Activated CD8-positive, alpha-beta memory T cell treated with anti-CD3 and anti-CD28 coated beads for 1 hour (primary cell): ENCODE measurements at places on chromosomes 7 and 10.

DNA sequence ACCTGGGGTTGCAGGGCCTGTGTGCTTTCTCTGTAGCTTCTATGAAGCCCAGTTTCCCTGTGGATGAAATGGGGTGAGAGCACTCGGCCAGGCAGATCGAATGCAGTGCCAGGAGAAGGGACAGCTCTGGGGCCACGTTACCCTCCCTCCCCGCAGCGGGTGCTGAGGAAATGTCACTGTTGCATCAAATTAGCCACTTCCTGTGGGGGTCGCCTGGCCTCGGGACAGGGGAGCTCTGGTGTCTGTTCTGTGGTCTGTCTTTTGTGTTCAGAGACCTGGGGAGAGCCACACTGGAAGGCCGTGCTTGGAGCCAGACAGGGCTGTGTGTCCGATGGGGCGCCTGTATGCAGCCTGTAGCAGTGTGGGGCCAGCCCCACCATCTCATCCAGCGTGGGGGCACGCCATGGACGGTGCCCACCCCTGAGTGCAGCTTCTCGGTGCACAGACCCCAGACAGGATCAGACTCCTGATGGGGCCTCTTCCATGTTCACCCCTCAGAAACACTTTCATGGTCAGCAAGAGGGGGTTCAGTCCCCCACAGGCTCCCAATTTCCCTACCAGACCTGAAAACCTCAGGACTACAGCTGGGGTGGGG lies 13.6 kb downstream of the TTYH3 start:
- DNase-seq = no peak

- no peak for DNase-seq
Observed at GRCh38 chr10:67492317-67493019, 203.5 kb downstream of the CTNNA3 start.

DNA sequence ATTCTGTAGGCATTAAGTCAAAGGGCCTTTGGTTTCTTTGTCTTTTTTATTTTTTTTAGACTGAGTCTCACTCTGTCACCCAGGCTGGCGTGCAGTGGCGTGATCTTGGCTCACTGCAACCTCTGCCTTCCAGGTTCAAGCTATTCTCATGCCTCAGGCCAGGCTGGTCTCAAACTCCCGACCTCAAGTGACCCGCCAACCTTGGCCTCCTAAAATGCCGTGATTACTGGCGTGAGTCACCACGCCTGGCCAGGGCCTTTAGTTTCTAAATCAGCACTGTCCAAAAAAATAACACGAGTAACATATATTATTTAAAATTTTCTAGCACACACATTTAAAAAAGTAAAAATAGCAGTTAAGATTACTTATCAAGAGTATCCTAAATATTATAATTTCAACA lies 11.1 kb upstream of the ACSL5 start:
- no peak for DNase-seq

DNA sequence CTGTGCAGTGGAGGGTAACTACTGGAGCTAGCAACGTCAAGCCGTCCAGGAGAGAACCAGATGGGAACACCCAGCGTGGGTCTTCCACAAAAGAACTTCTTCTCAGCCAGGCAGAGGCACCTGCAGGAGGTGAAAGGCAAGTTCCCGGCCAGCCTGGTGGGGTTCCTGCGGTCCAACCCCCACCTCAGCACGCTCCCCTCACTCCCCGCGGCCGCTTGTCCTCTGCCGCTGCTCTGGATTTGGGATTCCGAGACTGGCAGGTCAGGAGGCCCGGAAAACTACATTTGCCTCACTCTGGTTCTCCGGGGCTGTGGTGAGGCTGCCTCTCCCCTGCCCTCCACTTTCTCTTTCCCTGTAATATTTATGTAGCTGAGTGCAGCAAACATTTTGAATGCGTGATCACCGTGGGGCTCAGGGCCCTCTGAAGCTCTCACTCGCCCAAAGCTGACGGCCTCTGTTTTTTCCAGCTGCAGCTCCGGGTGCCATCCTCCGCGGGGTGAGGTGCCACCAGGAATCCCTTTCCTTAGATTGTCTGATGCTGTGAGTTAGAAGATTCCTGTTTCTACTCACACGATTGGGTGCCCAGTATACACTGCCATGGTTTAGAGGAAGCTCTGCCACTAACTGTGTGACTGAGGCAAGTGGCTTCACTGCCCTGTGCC lies 366.9 kb downstream of the DNAJB6 start:
- DNase-seq = no peak

- no peak for DNase-seq
Observed at GRCh38 chr10:131850383-131850870, 50.4 kb upstream of the PPP2R2D start.

DNA sequence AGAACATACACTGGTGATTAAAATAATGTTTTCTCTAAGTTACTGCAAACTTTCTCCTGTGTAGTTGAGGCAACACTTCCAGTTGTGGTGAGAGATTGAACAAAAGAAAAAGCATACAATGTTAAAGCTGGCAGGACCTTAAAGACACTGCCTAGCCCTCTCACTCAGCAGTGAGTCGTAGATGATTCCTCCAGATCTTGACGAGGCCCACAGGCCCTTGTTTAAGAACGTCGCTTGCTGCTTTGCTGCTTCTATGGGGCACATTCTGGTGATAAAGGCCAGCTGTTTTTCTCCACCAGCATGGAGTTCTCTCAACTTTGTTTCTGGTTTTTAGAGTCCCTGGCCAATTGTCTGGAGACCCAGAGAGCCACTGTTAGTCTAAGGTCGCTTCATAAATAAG lies 2.8 kb upstream of the DENND11 start:
- DNase-seq = no peak

- DNase-seq = no peak
Observed at GRCh38 chr7:20107582-20107981, 109.6 kb downstream of the MACC1 start.

- DNase-seq = no peak
Observed at GRCh38 chr10:126143117-126143516, 245.2 kb downstream of the ADAM12 start.

DNA sequence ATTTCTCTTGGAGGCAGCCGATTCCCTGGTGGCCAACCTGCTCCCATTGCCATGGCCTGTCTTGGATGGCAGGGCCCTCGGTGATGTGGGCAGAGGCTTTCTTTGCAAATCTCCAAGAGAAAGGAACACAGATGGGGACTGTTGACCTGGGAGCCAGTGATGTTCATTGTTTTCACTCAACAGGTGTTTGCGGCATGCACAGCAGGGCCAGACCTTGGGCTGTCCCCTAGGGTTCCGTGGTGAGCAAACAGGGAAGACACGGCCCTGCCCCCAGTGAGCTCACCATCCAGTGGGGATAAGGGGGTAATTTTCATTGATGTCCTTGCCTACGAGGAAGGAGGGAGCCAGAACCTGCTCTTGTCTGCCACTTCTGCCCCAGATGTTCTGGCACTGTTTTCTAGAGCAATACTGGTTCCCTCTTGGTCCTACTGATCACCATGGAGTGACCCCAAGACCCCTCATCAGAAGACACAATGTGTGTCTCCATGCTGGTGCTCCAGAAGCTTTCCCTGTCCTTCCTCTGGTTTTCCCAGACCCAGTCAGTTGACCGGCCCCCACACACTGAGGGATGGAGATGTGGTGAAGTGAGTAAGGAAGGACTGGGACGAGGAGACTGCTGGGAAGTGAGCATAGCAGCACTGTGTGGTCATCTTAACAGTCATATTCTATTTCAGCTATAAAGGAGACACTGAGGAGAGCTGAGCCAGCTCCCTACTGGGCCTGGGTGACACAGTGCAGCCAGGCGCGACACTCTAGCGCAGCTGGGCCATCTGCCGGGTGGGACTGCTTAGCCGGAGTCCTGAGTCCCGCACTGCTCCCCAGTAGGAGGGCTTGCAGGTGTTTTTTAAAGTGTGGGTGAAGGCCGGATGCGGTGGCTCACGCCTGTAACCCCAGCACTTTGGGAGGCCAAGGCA lies 20.4 kb upstream of the FIGNL1 start:
- DNase-seq = no peak
